Left ventricle myocardium superior (tissue), 1 donor: ENCODE measurements at places on chromosomes 1 and 21.
A peak's percentile ranks its signal among the peaks of the same experiment; 100 is the strongest.

- DNase-seq, result peak; percentile 86
Observed at GRCh38 chr1:27357281-27358037, 9.3 kb downstream of the MAP3K6 start.

DNA sequence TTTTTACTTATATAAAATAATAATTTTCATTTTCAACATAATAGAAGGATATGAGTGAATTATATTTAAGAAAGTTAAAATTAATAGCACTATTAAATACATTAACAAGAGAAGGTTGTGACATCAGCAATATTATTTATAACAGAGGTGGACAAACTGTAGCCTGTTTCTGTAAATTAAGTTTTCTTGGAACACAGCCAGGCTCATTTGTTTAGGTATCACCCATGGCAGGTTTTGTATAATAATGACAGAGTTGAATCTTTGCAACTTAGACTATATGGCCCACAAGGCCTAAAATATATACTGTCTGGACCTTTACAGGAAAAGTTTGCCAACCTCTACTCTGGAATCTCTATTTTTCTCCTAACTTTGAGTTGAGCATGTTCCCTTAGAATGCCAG is 42.8 kb upstream of the CACYBP start:
- no peak for DNase-seq

- DNase-seq, result no peak
Observed at GRCh38 chr1:35454176-35454575, 103.0 kb downstream of the KIAA0319L start.

GRCh38 chr1:78329475-78329874 is 161.3 kb upstream of the PTGFR start:
- DNase-seq, result no peak

DNA sequence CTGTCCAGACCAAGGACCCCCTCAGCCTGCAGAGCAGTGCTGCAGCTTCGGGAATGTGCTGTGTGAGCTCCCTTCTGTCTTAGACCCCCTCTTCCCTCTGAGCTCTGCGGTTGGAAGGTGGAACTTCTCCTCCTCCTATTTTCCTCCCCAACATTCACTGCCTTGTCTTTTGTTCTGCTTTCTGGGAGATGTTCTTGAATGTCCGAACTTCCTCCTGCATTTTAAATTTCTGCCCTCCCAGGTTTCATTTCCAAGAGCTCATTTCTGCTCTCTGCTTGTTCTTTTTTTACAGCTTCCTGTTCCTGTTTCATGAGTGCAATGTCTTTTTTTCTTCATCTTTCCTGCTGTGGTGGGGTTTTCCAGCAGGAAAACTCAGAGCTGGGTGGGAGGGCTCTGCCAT is 29.3 kb downstream of the RRP1 start:
- DNase-seq, result no peak

DNA sequence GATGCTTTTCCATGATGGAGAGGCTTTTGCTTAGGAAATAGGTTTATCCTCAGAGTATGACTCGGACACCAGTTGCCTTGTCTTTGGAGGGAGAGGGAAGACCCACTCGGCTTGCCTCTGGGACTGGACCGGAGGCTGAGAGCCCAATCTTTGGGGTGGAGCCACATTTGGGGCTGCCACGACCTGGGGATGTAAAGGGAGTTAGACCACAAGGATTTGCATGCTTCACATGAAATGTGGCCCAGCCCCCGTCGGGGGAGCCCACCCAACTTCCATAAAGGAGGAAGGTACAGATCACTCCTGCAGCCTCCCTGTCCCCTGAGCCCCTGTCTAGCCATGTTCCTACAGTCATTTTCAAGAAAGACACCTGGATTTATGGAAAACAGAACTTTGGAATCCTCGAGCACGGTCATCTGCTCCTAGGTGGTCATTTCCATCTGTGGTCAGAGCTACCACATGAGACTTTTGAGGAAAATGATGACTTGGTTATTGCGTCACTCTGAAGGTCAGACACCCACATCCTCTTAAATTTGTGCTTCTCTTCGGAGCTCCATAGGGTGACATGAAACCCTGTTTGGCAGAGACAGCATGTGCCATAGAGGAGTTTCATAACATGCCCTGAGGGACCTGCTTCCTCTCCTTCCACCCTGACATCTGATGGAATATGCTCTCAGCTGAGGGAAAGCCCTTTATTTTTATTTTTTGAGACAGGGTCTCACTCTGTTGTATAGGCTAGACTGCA is 99.4 kb upstream of the SLC45A1 start:
- no peak for DNase-seq

DNA sequence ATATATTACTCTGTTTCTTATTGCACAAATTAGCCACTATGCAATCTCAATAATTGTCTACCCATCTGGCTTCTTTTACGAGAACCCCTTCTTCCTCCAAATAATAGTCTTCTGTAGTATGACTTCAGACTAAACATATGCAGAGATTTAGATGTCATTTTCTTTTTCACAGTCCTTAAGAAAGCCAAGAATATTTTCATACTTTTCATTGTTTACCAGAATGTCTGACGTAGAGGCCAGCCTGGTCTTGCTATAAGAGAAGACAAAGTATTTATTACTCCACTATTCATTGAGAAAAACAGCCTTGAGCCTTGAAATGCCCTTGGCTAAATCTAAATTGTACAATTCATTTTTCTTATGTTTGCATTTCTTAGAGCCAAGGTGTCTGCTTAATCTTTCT is 714.9 kb upstream of the CXADR start:
- DNase-seq, result no peak

GRCh38 chr1:83787246-83787998 is 211.5 kb downstream of the TTLL7 start:
- no peak for DNase-seq

DNA sequence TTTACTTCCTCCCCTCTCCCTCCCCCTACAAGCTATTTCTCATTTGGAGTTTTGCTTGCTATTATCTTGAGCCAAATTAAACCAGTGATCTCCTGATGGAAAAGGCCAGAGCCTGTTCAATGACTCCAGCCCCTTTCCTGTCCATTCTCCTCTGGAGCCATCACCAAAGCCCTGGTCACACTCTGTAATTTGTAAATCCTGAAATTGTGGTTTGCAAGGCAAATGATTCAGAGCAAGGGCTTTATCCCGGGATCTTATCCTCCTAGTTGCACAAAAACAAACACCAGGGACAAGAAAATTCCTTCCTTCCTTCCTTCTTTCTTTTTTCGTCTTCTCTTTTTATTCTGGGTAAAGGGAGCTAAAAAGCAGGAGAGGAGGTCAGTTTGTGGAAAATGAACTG is 366.1 kb upstream of the ST6GALNAC5 start:
- no peak for DNase-seq

DNA sequence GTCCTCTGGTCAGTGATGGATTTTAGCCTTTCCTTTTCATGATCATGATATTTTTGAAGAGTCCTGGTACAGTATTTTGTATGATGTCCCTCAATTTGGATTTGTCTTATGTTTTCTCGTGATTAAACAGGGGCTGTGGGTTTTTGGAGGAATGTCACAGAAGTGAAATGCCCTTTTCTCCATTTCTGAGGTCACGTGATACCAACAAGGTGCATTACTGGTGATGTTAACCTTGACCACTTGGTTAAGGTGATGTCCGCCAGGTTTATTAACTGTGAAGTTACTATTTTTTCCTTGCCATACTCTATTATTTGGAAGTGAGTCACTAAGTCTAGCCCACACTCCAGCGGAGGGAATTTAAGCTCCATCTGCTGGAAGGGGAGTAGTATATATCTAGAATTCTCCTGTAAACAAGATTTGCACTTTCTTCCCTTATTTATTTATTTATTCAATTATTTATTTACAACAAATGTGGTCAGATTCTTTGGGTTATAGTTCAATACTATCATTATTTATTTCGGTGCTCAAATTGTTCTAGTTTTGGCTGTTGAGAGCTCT is 123.4 kb downstream of the HIVEP3 start:
- no peak for DNase-seq

DNA sequence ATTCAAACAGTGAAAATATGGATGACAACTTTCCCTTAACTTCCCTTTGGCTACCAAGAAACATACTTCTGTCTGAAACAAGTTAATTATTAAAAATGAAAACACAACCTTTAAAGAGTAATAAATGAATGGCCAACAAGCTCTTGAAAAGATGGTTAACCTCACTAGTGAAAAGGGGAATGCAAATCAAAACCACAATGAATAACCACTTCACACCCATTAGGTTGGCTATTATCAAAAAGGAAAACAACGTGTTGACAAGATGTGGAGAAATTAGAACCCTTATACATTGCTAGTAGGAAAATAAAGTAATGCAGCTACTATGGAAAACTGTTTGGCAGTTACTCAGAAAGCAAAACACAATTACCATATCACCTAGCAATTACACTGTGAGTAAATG is 14.1 kb downstream of the COP1 start:
- no peak for DNase-seq

DNA sequence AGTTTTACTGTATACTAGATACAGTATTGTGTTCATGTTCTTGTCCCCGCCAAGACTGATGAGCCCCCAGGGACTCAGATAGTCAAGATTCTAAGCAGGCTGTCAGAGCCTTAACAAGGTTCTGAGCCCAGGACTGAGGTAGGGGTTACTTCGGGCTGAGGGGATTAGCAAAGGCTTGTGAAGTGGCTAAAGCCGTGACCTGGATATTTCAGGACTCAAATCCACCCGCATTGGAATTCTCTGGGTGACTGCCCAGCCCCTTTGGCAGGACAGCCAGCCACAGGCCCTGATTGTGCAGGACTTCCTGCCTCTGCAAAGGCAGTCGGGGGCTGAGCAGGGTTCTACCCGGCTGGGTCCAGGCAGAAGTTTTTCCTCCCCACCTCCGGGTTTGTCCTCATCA is at the start of gene PLA2G5:
Gene PLA2G5 (plus strand): TSS at position 321 of the 400 bp plus-strand sequence. CDS start 14,637 bp downstream, outside the sequence.
- peak; percentile 90 for DNase-seq

DNA sequence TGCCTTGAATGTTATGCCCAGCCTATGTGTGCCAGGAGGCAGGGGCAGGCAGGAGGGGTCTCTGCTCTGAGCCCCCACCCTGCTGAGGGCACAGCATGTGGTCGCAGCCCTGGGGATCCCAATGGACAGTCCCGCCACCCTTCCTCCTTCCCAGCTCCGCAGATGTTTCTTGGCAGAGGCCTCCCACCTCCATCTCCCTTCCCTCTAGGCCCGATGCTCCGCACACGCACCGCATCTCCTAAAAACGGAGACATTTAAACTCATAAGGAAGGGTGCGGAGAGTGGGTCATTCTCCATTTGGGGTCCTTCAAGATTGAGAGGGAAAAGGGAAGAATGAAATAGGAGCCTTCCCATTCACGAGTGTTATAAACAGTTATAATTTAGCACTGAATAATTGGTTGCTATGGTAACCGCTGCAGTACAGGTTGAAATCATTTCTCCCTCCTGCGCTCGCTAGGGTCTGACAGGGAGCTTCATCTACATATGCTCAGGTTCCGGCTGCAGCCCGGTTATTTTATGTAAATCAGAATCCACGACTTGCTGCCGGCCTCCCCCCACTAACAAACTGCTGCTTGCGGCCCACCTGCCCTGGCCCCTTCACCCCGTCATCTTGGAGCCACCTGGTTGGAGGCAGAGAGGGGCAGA is 16.0 kb downstream of the CHD5 start:
- peak; percentile 14 for DNase-seq

GRCh38 chr1:20728371-20729154 is 3.9 kb downstream of the SH2D5 start:
- DNase-seq, result peak; percentile 25

DNA sequence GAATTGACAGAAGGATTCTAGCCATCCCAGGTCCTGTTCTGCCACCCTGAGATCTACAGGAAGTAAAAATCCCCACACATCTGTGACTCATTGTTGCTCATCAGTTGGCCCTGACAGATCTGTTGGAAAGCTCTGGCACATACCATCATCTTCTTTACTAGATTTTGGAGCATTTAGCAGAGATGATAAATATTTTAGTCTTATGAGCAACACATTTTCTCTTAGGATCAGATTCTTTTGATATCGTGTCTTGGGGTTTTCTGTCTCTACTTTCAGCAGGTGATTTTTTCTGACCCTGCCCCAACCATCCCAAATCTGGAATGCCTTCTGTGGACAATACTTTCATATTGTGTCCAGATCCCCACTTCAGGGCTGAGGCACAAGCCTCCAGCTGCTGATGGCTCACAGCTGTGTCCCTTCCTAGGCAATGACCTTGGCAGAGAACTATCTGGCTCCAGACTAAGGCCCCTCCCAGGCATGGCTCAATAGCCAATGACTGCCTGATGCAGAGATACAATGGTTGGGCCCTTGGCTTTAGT is 102.8 kb downstream of the GDAP2 start:
- DNase-seq, result peak; percentile 70

GRCh38 chr1:59499943-59500569 is 203.2 kb downstream of the FGGY start:
- DNase-seq, result no peak

DNA sequence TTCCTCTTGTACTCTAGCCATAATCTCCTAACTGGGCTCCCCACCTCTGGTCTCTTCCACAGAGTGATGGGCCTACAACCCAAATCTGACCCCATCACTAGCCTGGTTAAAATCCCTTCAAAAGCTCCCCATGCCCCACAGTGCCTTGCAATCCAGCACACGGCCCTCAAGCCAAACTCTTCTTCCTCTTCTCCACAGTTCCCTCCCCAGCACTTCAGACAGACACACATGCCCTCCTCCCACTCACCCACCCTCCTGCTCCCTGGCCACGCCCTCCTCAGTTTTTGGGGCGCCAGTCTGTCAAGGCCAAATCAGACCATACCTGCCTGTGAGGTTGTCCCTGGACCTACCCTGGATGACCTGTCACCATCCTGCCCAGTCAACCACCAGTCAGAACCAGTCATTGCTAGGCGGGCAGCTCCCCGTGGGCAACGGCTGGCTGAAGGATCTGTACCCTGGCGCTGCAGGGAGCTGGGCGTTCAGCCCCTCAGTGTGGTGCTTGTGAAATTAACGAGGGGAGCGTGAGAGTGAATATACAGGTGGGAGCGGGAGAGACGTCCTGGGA is 753 bp downstream of the C1orf210 start:
- no peak for DNase-seq

- no peak for DNase-seq
Observed at GRCh38 chr1:202255343-202255742, 61.7 kb downstream of the LGR6 start.

- DNase-seq, result no peak
Observed at GRCh38 chr1:154884869-154885701, 15.0 kb upstream of the KCNN3 start.
